T1000 (cell line): ENCODE measurements at places on chromosomes 6 and 20.
A peak's percentile ranks its signal among the peaks of the same experiment; 100 is the strongest.

DNA sequence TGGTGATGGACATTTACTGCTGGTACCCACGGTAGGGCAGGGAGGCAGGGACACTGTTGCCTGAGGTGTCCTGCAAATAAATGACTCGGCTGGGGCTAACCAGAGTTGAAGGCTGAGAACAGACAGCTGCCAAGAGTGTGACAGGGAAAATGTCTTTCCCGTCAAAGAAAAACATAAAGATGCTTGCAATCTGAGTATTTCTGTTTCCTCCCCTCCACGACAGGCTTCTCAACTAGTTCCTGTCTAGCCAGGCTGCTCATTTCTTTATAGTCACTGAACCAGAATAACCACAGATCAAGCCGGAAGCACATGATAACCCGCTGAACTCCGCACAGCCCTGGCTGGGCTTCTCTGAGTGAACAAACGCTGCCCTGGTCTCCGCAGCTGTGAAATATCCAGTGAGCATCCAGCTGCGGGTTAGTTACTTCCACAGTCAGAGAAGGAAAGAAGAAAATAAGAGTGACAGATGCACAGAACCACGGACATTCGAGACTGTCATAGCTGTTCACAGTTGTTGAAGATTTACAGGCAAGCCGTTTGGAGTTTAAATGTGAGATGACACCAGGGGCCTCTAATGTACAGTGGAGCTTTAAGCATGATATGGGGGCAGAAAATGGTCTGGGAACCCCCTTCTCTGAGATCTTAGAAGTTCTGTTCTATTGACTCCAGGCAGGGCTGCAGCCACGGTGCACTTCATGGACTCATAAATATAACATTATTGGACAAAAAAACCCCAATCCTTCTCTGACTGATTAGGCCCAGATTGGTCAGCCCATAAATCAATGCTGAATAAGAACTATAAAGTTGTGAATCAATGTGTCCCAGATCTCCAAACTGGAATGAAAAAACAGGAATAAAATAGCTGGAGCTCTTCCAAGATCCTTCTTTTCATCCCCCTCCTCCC lies 299.9 kb upstream of the SUPT3H start:
- DNase-seq, result no peak

DNA sequence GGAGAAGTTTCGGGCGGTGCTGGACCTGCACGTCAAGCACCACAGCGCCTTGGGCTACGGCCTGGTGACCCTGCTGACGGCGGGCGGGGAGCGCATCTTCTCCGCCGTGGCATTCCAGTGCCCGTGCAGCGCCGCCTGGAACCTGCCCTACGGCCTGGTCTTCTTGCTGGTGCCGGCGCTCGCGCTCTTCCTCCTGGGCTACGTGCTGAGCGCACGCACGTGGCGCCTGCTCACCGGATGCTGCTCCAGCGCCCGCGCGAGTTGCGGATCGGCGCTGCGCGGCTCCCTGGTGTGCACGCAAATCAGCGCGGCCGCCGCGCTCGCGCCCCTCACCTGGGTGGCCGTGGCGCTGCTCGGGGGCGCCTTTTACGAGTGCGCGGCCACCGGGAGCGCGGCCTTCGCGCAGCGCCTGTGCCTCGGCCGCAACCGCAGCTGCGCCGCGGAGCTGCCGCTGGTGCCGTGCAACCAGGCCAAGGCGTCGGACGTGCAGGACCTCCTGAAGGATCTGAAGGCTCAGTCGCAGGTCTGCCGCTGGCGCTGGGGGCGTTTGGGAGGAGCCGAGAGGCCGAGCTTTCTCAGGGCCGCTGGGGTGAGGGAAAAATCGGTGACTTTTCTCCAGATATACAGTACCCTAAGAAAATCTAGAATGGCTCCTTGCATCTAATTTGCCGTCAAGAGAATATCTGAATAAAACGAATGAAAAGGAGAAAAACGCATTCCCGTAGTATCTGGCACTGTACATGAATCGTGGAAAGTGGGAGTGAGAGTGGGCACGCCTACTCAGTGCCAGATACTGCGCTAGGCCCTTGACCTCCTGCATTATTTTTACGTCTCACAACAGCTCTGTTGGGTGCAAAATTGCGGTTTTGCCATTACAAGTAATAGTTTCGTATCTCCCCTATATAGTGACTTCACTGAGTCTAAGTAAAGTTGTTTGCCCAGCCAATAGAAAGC lies 1.0 kb downstream of the CALHM6 start:
- no peak for DNase-seq

GRCh38 chr6:75691012-75691411 lies 58.0 kb upstream of the MYO6 start:
- no peak for DNase-seq

DNA sequence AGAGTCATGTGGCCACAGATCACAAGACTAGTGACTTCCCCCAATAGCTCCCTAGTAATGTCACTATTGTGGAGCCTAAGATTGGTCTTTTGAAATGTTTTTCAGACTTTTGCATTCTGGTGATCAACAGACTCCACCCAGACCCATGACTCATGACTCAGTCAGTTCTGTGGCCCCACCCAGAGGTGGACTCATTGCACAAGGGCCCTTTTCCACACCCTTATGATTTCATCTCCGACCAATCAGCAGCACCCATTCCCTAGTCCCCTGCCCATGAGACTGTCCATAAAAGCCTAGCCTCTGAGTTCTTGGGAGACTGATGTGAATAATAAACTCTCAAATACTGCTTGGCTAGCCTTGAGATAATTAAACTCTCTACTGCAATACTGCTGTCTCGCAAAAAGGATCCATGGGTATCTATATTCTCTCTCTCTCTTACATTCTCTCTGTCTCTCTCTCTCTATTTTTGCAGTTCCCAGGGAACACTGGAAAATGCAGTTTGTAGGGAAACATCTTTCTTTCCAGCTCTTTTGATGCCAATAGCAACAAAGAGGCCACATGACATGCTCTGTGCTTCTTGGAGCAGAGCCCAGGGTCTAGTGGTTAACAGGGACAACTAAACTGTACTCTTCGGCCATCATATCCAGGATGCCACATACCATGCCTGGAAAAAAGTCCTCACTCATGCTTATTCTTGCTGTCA lies 71.3 kb upstream of the IYD start:
- peak; percentile 86 for DNase-seq

DNA sequence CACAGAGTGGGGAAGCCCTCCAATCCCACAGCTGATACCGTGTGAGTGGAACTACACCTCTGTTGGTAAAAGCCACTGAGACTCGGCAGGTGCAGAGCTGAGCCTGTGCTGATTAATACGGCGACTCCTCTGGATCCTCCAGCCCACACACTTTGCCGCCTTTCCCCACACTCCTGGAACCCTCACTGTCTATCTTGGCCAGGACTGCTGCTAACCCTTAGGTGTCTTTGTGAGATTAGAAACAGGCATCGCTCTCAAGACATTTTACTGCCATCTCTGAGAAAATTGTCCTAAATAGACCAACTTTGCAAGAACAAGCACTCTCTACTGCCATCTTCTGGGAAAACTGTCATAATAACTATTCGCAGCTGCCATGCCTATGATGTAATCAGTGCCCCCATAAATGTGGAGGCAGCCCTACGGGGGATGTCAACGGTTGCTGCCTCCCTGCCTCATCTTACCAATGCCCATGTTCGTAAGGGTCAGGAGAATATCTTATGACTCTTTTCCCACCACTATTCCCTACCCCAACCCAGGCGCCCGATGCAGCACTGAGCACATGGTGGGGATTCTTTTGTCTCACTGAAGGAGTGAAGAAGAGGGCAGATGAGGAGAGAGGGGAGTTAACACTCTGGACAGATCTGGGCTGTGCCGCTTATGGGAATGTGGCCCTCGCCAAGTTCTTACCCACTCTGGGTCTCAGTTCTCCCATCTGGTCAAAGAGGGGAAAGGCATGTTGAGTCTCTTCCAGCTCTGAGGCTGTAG lies 26.1 kb upstream of the KCNB1 start:
- DNase-seq, result no peak

- DNase-seq, result peak; percentile 73
Observed at GRCh38 chr6:15504581-15505350, 158.1 kb downstream of the DTNBP1 start.

DNA sequence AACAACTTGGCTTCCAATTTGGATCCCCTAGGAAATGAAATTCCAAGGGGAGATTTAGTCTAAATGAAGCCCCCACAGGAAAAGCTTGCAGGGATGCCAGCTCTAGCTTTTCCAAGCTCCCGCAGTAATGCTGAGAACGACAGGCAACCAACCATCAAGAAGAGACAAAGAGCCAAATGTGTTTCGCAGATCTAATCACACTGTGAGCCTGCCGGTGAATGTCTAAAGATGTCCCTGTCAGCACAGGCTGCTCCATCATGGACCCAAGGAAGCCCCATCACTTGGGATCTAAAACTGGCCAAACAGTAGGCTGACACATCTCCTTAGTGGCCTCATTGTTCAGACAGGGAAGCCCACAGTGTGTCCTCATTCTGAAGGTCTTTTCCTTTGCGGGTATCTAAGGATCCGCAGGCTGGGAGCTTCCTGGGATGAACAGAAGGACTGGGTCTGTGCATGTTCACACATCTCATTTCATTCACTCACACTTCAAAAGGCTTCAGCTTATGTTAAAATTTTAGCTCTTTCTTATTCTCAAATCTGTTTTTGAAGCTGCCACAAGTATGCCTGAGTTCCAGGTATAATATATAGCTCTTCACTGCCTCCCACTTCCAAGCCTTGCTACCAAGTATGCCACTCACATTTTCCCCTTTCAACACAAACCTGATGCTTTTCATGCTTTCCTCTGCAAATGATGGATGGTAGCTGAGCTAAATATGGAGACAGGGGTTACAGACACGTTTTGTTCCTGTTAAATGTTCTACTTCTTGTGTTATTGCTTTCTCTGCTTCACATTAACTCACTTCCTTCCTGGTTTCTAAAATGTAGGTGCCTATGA lies 229.8 kb downstream of the HIVEP2 start:
- DNase-seq, result no peak

DNA sequence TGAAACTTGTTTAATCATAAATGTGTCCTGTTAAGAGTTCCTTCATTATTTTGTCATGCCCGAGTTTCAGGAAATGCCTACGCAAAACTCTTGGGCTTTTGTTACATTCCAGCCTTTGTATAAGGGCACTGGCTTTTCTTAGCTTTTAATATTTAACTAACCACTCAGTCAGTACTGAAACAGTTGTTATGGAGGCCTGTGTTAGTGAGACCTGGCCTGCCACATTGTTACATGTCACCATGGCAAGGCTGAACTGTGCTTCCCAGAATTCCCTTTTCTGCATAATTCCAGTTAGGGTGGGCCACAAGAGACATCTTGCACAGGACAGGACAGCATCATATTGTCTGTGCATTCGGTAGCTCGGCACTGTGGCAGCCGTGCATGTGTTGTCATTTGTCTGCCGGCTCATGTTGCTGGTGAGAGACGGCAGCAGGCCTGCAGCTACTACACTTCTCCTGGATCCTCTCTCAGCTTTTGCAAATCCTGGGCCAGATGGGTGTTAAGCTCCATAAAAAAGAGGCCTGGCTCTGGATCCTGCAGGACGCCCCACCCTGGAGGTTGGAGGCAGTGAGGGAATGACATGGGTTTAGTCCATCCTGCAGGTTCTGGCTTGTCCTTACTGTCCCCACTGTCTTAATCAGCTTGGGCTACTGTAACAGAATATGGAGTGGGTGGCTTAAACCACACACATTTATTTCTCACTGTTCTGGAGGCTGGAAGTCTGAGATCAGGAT lies 128.8 kb upstream of the DTNBP1 start:
- no peak for DNase-seq

- peak; percentile 24 for DNase-seq
Observed at GRCh38 chr20:64064145-64064698, 1.2 kb downstream of the TCEA2 start.

GRCh38 chr6:1176567-1176966 lies 135.3 kb upstream of the FOXQ1 start:
- DNase-seq, result no peak

- no peak for DNase-seq
Observed at GRCh38 chr6:7235712-7236305, 77.2 kb downstream of the SSR1 start.

GRCh38 chr6:119129148-119129967 lies 50.9 kb upstream of the FAM184A start:
- DNase-seq, result no peak

DNA sequence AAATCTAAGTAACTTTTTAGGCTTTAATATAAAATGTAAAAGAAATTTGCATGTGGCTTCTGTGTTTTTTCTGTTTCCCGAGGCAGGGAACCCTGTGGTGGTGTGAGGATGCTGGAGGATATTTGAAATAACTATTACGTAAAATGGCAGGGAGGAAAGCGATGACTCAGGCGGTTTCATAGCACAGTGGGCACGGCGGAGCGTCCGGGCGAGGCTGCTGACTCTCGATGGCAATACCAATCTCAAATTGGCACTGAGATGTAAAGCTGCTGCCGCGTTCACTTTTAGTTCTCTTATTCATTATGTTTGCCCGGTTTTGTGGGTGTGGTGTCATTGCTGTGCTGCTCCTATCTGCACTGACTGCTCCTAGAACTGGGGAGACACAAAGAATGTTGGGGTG lies 254.3 kb downstream of the THBS2 start:
- DNase-seq, result no peak
